ENCODE measurements at places on chromosomes 12 and 14.

GRCh38 chr12:12428047-12428446 is 71.2 kb downstream of the BORCS5 start:
- no peak for ATAC-seq

GRCh38 chr12:65596514-65597091 is 227.7 kb upstream of the HMGA2 start:
- no peak for ATAC-seq

GRCh38 chr14:76775695-76776427 is 14.6 kb downstream of the VASH1 start:
- no peak for ATAC-seq

- peak; percentile 50 for ATAC-seq
Measured at GRCh38 chr12:107564946-107565345, 120.7 kb upstream of the PWP1 start.

Measured in motor neuron (in vitro differentiated cells).